ENCODE measurements at places on chromosomes 5 and 9.

- DNase-seq: peak; percentile 27
These were observed 20.0 kb downstream of the NTNG2 start for GRCh38 chr9:132181796-132182313.

DNA sequence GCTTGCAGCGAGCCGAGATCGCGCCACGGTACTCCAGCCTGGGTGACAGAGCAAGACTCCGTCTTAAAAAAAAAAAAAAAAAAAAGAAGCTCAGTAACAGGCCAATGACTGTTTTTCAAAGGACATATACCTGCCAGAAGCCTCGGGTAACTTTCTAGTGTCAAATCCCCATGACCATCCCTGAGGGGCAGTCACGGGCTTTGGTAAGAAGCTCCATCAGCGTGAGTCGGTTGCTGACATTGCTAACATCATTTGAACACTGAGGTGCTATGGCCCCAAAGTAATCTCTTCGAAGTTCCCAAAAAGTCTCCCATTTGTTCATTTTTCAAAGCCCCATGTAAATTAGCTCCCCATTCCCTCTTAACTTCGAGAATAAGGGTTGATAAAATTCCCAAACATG is 11.6 kb downstream of the NAIP start:
- no peak for DNase-seq

GRCh38 chr5:10933121-10933520 is 172.1 kb upstream of the DAP start:
- DNase-seq: no peak

GRCh38 chr5:71703941-71704340 is 15.1 kb upstream of the CARTPT start:
- no peak for DNase-seq

DNA sequence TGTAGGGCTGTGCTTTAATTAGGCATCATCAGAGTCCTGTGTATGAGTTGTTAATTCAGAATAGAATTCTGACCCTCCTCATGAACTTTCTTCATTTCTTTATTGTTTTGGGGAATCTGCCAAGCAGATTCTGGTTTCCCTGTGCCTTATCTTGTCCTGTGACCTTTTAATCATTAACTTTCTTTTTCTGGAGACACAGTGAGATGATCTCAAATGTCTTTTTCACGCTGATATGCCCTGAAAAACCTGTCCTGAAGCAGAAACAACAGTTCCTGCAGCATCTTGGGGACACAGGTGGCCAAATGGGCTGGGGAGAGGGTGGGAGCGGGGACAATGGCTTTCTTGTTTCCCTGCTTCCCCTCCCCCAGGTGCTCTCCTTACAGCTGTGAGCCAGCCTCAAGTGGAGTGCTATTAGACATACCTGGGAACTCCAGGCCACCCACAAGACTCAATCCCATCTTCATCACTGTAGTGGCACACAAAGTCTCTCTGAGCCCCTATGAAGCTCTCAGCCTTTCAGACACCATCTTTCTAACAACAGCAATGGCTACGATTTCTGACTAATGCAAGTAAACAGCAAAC is 213.8 kb downstream of the ATP10B start:
- DNase-seq: no peak

Measured in skin of body (tissue), 3 donors.